Right ventricle myocardium superior (tissue), 1 donor: ENCODE measurements at places on chromosomes 3 and 15. TPM values are rescaled to one million over a fixed set of nuclear protein-coding genes. Genes with fewer than 3 reads are reported as not detected.

DNA sequence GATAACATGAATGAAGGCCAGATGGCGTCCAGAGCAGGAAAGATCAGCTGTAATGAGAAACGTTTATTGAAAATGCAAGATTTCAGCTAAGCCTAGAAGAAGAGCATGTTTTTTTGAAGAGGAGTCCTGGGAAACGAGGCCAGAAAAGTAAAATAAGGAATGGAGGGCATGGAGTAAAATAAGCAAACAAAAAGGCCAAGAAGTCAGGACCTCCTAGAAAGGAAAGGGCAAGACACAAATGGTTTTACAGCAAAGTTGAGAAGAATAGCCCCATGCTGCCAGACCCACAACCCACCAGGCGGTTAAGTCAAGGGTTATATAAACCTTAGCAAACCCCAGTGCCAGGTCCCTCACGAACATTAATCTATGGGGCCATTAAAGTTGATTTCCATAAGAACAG lies 30.5 kb downstream of the LRIG1 start:
- no peak for DNase-seq

GRCh38 chr3:168030577-168030976 lies 65.1 kb downstream of the GOLIM4 start:
- DNase-seq = no peak

Gene RTP1
- total RNA-seq = not detected

Gene EFCAB12
- not detected for total RNA-seq

Gene SMAD3
- total RNA-seq = 17.3 TPM
